ENCODE measurements at places on chromosomes 11 and 22. TPM values are rescaled to one million over a fixed set of nuclear protein-coding genes. Genes with fewer than 3 reads are reported as not detected.

The FAM111A gene
- 14.4 TPM for polyA plus RNA-seq

The NPTXR gene
- 1.8 TPM for polyA plus RNA-seq

The FREY1 gene
- polyA plus RNA-seq, result 0.21 TPM

The BATF2 gene
- 1.2 TPM for polyA plus RNA-seq

The INPPL1 gene
- polyA plus RNA-seq, result 120 TPM

The NLRP14 gene
- not detected for polyA plus RNA-seq

The SCN3B gene
- polyA plus RNA-seq, result 0.04 TPM

The OSBP2 gene
- 2.2 TPM for polyA plus RNA-seq

The NPAS4 gene
- 0.77 TPM for polyA plus RNA-seq

The POLR2L gene
- 907 TPM for polyA plus RNA-seq

The ANGPTL5 gene
- polyA plus RNA-seq, result not detected

The KCTD14 gene
- polyA plus RNA-seq, result 1.3 TPM

DNA sequence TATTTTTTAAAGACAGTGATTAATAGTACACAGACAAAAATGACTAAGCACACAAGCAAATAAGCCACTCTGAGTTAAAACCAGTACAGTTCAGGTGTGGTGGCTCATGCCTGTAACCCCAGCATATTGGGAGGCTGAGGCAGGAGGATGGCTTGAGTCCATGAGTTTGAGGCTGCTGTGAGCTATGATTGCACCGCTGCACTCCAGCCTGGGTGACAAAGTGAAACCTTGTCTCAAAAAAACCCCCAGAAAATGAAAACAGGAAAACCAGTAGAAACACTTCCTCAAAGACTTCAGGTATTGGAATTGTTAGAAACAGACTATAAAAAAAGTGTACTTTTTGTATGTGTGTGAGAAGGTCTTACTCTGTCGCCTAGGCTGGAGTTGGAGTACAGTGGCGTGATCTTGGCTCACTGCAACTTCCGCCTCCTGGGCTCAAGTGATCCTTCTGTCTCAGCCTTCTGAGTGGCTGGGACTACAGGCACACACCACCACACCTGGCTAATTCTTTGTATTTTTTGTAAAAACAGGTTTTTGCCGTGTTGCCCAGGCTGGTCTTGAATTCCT lies 33.0 kb downstream of the PPP6R2 start:
- H3K27me3 ChIP-seq, result no peaks in the 10 kb centered on the region
- H3K27ac ChIP-seq, result no peak overlapping the region
- DNase-seq, result no peak
- H3K36me3 ChIP-seq, result peaks cover 46% of the 10 kb centered on the region
- no peaks in the 10 kb centered on the region for H3K4me1 ChIP-seq

DNA sequence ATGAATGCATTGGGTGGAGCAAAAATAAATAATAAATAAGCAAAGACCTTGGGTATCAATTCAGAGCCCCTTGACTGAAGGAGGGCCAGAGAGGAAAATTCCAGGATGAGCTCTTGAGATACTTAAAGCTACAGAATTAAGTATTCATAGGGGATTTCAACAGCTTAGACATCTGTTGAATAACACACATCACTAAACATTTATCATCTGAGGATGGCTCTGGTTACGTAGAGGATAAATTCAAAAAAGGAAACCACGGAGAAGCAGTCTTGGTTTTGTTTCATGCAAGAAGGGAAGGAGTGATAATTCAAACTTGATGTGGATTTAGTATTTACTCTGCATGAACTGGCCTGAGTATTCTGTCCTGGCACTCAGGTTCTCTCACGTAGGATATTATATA lies 29.8 kb downstream of the ARHGAP42 start:
- DNase-seq, result no peak
- no peaks in the 10 kb centered on the region for H3K27me3 ChIP-seq
- no peak overlapping the region for H3K4me3 ChIP-seq
- H3K4me1 ChIP-seq, result peaks cover 4% of the 10 kb centered on the region
- H3K27ac ChIP-seq, result no peak overlapping the region

GRCh38 chr22:43110444-43110926 lies at the start of gene BIK:
TSS of gene BIK (plus strand) at chr22:43110750. CDS start at chr22:43124023, 13,273 bp downstream.
- no peak for DNase-seq
- no peaks in the 10 kb centered on the region for H3K36me3 ChIP-seq
- no peak within 1 kb of the TSS for H3K27ac ChIP-seq
- peaks cover 58% of the 10 kb centered on the region for H3K27me3 ChIP-seq
- H3K4me1 ChIP-seq, result no peaks in the 10 kb centered on the region

GRCh38 chr11:37456746-37457145 lies 858.7 kb upstream of the RAG2 start:
- H3K27ac ChIP-seq, result no peak overlapping the region
- H3K4me3 ChIP-seq, result no peak overlapping the region
- 0 out of 2 replicates have a peak, but pooled peaks cover 2% of the 10 kb centered on the region for H3K4me1 ChIP-seq
- no peak for DNase-seq

GRCh38 chr11:10618490-10618889 lies 50.0 kb upstream of the LYVE1 start:
- H3K4me1 ChIP-seq, result peaks cover 2% of the 10 kb centered on the region
- H3K4me3 ChIP-seq, result no peak overlapping the region
- H3K27ac ChIP-seq, result no peak overlapping the region
- H3K27me3 ChIP-seq, result no peaks in the 10 kb centered on the region

DNA sequence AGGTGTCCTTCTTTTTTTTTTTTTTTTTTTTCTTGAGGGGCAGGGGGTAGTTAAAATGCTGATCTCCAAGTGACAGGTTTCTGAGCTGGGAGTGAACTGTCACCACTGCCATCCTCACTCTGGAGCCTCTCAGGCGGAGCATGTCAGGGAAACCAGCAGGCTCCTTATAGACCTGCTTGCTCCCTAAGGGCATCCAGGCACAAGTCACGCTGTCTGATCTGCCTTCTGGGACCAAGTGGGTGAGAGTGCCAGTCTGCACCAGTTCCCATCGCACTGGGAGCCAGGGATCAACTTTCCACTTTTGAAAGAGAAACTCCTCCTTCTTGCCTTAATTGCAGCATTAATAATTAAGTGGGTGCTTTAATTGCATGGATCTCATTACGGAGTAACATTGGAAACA lies 537.9 kb upstream of the CADM1 start:
- no peak overlapping the region for H3K4me3 ChIP-seq
- no peaks in the 10 kb centered on the region for H3K27me3 ChIP-seq
- no peak for DNase-seq
- H3K4me1 ChIP-seq, result no peaks in the 10 kb centered on the region
- H3K27ac ChIP-seq, result no peak overlapping the region

DNA sequence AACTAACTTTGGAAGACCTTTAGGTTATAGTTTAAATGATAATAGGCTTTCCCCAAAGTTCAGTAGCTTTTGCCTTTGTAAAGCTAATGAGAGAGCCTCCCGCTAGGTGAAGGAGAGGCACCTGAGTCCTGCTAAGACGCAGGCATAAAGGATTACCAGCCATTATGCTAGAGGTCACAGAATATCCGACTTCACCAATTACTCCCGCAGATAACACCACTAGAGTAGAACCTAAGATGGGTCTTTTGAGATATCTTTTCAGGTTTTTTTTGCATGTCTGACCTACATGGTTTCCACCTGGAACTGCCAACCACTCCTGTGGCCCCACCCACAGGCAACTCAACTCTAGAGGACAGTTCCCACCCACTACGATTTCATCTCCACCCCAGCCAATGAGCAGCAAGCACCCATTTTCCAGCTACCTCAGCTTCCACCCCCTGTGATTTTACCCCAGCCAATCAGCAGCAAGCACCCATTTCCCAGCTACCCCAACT lies 314.3 kb downstream of the BRD1 start:
- no peaks in the 10 kb centered on the region for H3K27me3 ChIP-seq
- H3K36me3 ChIP-seq, result no peaks in the 10 kb centered on the region
- no peak overlapping the region for H3K27ac ChIP-seq
- no peak for DNase-seq

GRCh38 chr22:34880662-34881061 lies 185.3 kb upstream of the ISX start:
- H3K27ac ChIP-seq, result no peak overlapping the region
- no peaks in the 10 kb centered on the region for H3K4me1 ChIP-seq
- H3K4me3 ChIP-seq, result no peak overlapping the region
- DNase-seq, result no peak
- no peaks in the 10 kb centered on the region for H3K27me3 ChIP-seq

DNA sequence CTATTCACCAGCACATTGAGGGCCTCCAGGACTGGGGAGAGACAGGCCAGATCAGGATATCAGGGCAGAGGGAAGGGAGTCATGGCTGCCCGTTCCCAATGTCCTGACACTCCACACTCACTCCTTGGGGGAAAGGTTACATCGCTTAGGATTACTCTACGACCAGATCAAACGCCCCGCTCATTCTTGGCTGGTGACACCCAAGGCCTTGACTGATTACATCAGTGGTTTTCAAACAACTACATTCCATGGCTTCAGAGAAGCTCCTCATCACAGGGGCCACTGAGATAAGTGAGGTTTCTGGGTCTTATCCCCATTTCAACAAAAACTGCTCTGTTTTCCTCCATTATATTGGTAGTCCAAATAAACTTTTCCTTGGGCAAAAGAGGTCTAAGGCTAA lies 15.0 kb downstream of the UBE2L6 start:
- H3K4me1 ChIP-seq, result no peaks in the 10 kb centered on the region
- H3K4me3 ChIP-seq, result no peak overlapping the region
- H3K27me3 ChIP-seq, result no peaks in the 10 kb centered on the region
- H3K27ac ChIP-seq, result no peak overlapping the region

- peak overlapping the region; percentile 97 for H3K27ac ChIP-seq
- no peaks in the 10 kb centered on the region for H3K27me3 ChIP-seq
- peak overlapping the region; percentile 92 for H3K4me3 ChIP-seq
- peaks cover 41% of the 10 kb centered on the region for H3K36me3 ChIP-seq
- DNase-seq, result peak; percentile 78
Observed at GRCh38 chr11:65425105-65425970, 2.7 kb downstream of the NEAT1 start.

- H3K27me3 ChIP-seq, result no peaks in the 10 kb centered on the region
- H3K4me3 ChIP-seq, result no peak overlapping the region
- H3K27ac ChIP-seq, result no peak overlapping the region
Observed at GRCh38 chr11:46105134-46105628, 16.1 kb downstream of the PHF21A start.

GRCh38 chr22:45096256-45096907 lies 67.3 kb upstream of the NUP50 start:
- no peaks in the 10 kb centered on the region for H3K36me3 ChIP-seq
- H3K4me1 ChIP-seq, result no peaks in the 10 kb centered on the region
- H3K4me3 ChIP-seq, result no peak overlapping the region
- peak; percentile 58 for DNase-seq

Measured in IMR-90 (cell line).